ENCODE measurements at places on chromosomes 12 and 14.

- no peak for DNase-seq
These were observed 759.2 kb upstream of the MGAT4C start for GRCh38 chr12:87015352-87015751.

DNA sequence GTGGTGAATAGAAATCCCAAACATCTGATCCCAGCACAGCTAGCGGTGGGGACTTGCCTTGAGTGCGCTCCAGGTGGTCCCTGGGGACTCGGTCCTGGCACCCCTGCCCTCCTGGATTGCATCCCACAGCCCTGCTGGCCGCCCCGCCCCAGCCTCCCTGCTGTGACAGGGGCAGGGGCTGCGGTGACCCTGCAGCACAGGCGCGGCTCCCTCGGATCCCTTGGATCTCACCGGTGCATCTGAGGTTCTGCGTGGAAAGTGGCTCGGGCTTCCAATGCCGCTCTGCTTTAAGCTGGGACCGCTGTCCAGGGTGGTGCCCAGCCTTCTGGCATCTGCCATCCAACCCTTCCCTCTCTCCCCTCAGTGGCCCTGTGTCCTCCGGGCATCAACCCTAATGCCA lies 16.0 kb downstream of the ANKRD9 start:
- DNase-seq, result no peak

- no peak for DNase-seq
These were observed 30.4 kb upstream of the GZMB start for GRCh38 chr14:24664366-24664765.

- no peak for DNase-seq
These were observed 97.8 kb downstream of the SPTSSA start for GRCh38 chr14:34364201-34364600.

DNA sequence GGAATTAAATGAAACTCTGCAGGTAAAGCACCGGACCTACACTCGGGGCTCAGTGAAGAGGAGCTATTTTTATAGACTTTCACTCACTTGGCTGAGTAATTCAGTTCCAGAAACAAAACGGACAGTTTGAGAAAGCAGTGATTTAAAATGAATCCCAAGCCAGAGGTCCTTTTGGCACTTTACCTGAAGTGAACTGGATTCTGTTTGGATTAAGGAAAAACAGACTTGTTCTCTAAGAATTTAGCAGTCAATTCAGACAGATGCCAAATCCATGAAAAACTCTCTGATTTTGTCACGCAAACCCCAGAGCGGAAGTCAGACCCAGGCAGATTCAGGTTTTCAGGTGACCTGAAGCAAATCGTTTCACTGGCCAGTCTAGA lies 4.9 kb upstream of the VASH1 start:
- no peak for DNase-seq

DNA sequence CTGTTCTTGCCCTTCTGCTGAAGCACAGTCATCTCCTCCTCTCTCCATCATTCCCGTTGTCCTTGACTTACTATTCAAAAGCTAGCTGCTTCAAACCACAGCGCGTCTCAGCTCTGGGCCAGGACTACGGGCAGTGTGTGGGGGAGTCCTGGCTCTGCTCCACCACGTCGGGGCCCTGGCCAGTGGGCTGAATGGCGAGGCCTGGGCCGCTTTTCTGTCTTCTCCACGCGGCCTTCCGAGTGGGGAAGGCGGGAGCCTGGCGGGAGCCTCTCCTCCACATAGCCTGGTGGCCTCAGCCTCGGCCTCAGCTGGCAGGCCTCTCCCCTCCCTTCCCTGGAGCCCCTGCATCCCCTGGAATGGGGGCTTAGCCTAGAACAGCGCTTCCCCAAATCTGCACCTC lies 16.5 kb downstream of the ANKRD9 start:
- DNase-seq, result no peak

DNA sequence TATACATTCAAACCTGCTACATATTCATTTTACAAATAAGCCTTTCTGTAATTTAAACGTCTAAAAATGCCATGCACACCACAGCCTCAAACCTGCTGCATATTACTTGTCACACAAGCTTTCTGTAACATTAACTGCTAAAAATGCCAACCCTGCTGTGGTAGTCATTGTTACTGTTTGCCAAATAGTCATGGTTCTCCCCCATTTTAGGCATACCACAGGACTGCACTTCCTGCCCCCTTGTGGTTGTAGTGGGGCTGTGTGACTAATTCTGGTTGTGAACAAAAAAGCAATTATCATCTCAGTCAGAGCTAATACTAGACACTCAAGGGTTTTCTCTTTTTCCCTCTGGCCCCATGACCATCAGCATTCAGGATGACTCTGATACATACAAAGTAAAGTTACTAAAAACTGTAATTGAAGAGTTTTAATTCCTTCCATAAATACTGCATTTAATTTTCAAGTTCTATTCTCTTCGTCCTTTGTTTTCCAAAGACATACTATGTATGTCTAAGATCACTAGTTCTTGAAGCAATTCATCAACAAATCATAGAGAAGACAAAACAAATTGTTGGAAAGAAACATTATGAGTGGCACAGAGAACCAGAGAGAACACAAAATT lies 5.7 kb upstream of the SLC35F4 start:
- no peak for DNase-seq

- no peak for DNase-seq
These were observed 77.7 kb downstream of the PTPN11 start for GRCh38 chr12:112496496-112496895.

DNA sequence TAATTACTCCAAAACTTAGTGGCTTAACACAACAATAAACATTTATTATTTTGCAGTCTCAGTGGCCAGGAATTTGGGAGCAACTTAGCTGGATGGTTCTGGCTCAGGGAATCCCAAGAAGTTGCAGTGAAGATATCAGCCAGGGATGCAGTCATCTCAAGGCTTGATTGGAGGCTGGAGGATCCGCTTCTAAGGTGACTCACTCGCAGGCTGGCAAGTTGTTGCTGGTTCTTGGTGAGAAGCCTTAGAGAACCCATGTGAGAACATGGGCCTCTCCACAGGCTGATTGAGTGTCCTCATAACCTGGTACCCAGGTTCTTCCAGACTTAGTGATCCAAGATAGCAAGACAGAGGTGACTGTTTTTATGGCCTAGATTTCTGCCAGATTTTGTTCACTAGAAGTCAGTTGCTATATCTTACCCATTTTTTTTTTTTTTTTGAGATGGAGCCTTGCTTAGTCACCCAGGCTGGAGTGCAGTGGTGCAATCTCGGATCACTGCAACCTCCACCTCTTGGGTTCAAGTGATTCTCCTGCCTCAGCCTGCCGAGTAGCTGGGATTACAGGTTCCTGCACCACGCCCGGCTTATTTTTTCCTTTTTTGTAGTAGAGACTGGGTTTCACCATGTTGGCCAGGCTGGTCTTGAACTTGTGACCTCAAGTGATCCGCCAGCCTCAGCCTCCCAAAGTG lies 32.5 kb downstream of the BRMS1L start:
- DNase-seq, result no peak

- DNase-seq, result no peak
These were observed 2.1 kb downstream of the DUSP6 start for GRCh38 chr12:89350260-89350629.

DNA sequence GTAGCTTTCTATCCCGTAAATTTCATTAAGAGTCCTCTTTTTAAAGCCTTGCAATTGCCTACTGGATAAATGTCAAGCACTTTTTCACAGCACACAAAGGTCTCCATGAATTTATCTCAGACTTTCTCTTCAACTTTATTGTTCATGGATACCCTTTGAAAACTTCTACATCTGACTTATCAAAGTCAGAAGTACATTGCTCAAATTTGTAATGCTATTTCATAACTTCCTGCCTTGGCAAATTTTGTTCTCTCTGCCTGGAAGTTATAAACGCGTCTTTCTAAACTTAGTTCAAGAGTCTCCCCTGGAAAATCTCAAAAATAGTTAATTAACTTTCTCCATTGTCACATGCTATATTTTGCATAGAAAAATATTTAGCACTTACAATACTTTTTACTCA lies 55.9 kb upstream of the RERGL start:
- no peak for DNase-seq

GRCh38 chr14:50191499-50191898 lies 39.9 kb downstream of the SOS2 start:
- no peak for DNase-seq

GRCh38 chr12:119624966-119625365 lies 31.4 kb downstream of the TMEM233 start:
- DNase-seq, result no peak

GRCh38 chr12:64007853-64008252 lies 163.4 kb downstream of the SRGAP1 start:
- DNase-seq, result no peak

DNA sequence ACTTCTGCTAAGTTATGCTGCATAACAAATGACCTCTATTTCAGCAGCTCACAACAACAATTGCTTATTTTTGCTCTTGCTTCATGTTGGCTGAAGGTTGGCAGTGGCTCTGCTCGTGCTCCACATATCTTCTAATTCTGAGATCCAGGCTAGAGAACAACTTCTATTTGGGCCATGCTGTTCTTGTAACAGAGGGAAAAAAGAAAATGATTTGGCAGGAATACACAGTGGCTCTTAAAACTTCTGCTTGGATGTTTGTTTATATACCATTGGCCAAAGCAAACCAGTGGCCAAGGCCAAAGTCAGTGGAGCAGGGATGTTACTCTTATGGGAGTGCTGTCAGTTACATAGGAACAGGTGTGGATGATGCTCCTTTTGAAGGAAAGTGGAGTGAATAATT lies 32.1 kb downstream of the GPHN start:
- DNase-seq, result no peak

GRCh38 chr12:11787933-11788849 lies 138.7 kb downstream of the ETV6 start:
- no peak for DNase-seq

DNA sequence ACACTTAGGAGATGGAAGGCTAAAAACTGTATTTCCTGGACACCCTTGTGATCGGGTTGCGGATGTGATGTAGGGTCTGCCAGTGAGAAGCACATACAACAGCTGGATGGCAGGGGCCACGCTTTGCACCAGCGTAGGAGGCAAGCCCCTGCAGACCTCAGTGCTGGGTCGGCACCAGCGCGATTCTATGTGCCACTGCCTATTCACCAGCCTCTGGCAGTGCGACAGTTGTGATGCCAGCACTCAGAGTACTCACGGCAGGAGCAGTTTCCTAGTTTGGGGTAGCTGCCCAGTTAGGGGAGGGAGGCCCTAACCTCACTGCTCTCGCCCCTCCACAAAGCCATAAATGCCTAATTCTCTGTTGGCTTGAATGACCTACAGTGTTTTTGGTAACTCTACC lies 31.6 kb downstream of the SPTLC2 start:
- no peak for DNase-seq

GRCh38 chr12:2503762-2504161 lies 291.0 kb upstream of the FKBP4 start:
- no peak for DNase-seq

GRCh38 chr12:120183211-120183631 lies 11.3 kb downstream of the GCN1 start:
- no peak for DNase-seq

DNA sequence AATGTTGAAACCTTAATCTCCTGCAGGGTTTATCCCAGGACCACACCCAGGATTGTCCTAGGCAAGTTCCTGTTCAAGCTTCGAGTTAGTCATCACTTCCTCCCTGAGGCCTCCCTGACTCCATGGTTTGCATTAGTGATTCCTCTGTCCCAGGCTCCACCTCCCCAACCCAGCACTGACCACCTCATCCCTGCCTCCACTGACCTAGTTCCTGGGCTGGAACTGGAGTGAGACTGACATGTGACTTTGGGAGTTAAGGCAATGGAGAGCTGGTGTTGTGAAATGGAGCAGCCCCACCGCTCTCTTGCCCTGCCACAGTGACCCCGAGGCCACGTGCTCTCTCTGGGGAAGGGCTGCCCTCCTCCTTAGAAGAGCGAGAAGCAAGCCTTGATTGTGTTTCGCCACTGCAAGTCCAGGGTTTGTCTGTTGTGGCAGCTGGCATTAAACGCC lies 15.8 kb upstream of the DTX1 start:
- DNase-seq, result no peak

- DNase-seq, result no peak
These were observed 72.4 kb downstream of the MAP1LC3B2 start for GRCh38 chr12:116631619-116632018.

- DNase-seq, result no peak
These were observed 19.2 kb upstream of the EDDM3A start for GRCh38 chr14:20726531-20726930.

- no peak for DNase-seq
These were observed 61.9 kb downstream of the ZFP36L1 start for GRCh38 chr14:68730811-68731425.

DNA sequence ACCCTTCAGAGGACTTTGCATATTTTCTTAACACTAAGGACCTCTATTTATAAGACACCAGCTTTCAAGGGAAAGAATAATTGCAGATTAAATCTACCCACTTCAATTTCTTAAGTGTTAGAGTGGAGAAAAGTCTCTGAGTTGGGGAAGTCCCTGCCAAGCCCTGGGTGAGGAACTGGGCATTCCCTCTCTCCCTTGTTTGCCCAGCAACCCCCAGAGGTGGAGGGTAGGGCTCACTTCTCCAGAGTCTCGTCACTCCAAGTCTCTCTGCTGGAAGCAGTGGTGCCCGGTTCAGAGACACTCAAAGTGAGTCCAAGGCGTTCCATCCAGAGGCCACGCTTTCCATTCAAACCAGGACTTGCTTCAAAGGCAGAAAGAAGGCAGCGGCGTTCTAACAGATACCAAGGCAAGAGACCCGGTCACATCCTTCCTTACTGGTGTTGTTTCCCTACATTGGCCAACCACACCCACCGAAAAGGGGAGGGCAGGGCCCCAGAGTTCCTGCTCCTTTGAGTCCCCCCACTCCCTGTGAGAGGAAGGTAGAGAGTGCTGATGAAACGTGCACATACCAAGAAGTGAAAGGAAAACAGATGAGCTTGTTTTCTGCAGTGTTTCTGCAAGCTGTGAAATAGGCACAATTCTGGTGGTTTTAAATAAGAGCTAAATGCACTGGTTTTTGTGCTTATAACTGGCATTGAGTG lies 6.1 kb upstream of the BDKRB2 start:
- no peak for DNase-seq

DNA sequence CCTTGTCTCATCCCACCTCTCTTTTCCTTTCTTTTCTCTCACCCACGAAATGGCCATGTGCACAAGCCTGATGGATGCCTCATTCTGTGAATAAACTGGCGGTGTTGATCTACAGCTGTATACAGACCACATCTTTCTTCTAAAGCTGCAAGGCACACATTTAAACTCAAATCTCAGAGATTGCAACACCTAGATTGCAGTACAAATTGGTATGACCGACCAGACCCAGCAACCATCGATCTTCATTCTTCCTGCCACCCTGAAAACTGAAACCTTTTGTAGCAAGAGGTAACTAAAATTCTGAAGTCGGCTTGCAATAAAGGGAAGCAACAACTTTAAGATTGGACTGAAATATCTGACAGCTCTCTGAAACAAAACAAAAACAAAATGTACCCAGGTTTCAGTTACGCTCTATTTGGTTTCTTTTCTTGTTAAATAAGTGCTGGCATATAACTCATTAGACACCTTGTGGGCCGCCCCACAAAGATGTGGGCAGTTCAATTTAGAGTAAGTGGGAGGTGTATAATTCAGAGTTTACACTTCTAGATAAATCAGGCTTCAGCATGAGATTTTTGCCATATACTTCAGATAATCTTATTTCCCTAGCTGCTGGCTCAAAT lies 390.0 kb upstream of the NOVA1 start:
- DNase-seq, result no peak
